Aorta (tissue), 5 donors: ENCODE measurements at places on chromosomes 3 and 15. TPM values are rescaled to one million over a fixed set of nuclear protein-coding genes. Genes with fewer than 3 reads are reported as not detected.

Gene ACP3
- total RNA-seq, result 1.2 TPM

Gene CPNE9
- total RNA-seq, result not detected

Gene LRRIQ4
- total RNA-seq, result not detected

Gene PAK6
- total RNA-seq, result 0.91 TPM

Gene DZIP1L
- total RNA-seq, result 48.3 TPM

Gene PODXL2
- 2.2 TPM for total RNA-seq

Gene GHSR
- total RNA-seq, result not detected

Gene FBN1
- total RNA-seq, result 167 TPM

Gene CADM2
- 1.8 TPM for total RNA-seq

GRCh38 chr15:44289259-44289790 is 806 bp downstream of the GOLM2 start:
- DNase-seq, result no peak

- DNase-seq, result peak; percentile 61
These were observed 8.9 kb upstream of the MAP3K13 start for GRCh38 chr3:185353823-185354614.

GRCh38 chr3:35524856-35525255 is 114.5 kb upstream of the ARPP21 start:
- DNase-seq, result no peak

DNA sequence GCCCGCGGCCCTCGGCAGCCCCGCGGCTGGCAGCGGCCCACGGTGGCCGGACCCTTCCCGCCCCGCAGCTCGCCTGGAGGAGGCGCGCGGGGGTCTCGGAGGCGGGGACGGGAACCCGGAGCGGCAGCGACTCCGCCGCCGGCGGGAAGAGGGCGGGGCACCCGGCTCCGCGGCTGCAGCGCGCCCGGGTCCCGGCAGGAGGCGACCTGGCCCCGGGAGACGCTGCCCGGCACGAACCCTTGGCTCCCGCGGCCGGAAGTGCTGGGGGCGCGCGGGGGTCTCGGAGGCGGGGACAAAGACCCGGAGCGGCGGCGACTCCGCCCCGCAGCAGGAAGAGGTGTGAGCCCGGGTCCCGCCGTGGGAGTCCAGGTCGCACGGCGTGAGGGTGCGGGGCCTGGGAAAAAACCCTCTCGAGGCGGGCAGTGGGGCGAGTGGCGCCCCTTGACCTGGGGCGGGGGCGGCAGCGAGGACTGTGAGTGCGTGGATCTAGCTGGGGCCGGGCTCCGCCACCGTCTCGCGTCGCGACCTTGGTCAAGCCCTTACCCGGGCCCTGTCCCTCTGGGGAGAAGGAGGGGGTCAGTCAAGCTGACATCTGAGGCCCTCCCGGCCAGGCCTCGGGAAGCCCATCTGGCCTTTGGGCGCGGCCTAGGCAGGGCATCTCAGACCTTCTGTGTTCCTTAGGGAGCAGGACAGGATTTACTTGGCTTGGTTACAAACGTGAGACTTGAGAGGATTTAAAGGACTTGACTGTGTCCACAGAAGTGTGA is at the start of gene CIB2:
TSS of gene CIB2 (minus strand) at position 151 of the 767 bp plus-strand sequence. CDS start 230 bp downstream, outside the sequence.
- peak; percentile 91 for DNase-seq

DNA sequence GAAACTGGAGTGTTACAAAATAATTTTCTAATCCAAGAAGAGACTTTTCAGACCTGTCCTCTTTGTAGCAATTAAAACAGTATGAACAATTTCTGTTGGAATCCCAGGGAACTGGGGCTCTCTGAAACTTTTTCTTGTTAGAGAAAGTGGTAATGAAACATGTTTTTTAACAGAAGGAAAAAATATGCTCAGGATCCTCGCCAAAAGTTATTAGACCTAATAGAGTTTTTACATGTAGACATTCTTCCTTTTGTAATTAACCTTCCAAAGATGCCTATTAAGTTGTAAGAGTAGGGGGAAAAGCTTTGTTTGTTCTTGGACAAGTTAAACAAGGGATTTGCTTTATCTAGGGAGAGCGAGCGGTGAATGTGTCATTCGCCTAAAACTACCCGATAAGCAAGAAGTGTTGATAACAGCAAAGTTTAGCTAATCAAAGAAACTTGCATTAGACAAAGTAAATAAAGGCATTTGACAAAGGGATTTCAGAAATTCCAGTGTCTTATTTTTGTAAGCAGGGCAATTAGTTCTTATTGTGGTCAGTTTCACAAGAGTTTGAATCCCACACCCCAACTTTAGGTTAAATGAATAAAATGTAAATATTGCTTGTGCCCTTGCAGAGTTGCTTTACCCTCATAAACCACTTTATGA is 2.3 kb downstream of the RARB start:
- DNase-seq, result no peak

- DNase-seq, result no peak
These were observed 72.7 kb upstream of the ABHD2 start for GRCh38 chr15:89015412-89016097.

- DNase-seq, result peak; percentile 48
These were observed 1.0 kb downstream of the HYAL1 start for GRCh38 chr3:50302095-50303012.

DNA sequence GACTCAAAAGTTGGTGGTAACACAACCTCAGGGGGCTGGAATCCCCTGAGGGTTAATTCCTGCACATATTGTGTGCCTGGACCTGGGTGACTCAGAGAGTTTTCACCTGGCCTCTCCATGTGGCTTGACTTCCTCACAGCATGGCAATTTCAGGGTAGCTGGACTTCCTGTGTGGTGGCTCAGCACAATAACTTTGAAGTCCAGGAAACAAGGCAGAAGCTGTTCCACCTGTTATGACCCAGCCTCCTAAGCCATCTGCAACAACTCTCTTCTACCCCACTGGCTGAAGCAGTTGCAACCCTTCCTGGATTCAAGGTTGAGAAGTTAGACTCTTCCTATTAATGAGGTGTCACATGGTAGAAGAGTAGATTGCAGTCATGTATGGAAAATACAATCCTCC is 58.4 kb downstream of the EDEM1 start:
- no peak for DNase-seq

DNA sequence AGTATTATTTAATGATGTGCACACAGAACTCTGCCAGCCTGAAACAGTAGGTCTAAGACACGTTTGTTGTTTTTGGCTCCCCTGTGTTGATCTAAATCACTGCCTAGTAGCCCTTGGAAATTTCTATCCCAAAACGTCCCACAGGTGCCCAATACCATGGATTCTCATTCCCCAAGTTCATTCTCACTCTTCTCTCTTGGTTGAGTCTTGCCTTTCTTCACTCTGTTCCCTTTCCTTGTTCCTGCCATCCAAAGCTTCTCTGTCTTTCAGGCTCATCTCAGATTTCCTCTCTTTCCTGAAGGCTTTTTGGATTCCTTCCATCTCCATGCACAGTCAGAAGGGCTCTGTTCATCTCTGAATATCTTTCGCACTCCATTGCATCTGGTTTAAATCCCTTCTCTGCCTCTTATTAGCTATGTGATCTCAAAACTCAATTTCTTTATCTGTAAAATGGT is 54.2 kb downstream of the PPARG start:
- DNase-seq, result no peak

DNA sequence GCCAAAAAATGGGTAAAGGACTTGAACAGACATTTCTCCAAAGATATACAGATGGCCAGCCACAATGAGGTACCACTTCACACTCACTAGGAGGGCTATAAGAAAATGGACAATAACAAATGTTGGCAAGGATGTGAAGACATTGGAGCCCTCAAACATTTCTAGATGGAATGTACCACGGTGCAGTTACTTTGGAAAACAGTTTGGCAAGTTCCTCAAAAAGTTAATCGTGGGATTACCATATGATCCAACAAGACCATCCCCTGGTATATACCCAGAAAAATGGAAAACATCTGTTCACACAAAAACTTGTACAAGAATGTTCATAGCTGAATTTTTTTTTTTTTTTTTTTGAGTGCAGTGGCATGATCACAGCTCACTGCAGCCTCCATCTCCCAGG is 15.9 kb upstream of the HRH1 start:
- no peak for DNase-seq

DNA sequence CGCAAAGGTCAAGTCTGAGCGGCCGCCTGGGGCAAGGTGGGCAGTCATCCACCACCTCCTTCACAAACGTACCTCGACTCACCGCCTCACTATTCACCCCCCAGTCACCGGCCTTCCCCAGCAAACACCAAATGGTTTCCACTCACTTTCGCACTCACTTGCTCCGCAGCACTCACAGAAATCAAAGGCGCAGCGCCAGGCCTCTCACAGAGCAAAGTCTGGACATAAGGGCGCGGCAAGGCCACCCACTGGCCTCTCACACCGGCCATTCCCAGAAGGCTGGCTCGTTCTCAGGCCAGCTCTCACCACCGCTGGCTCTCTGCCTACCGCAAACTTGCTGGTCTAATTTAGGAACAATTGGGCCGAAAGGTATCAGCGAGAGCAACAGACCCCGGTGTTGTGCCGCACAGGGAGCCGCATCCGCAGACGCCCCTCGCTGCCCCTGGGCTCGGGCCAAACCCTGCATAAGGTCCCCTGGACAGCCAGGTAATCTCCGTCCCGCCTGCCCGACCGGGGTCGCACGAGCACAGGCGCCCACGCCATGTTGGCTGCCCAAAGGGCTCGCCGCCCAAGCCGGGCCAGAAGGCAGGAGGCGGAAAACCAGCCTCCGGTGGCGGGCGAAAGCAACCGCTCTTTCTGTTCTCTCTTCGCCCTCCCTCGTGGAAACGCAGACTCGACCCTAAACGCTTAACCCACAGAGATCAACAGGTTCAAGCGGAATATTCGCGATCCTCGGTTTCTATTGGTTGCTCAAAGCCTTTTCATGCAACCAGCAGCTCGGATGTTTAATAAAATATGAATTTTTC is 2.9 kb downstream of the SHOX2 start:
- no peak for DNase-seq

DNA sequence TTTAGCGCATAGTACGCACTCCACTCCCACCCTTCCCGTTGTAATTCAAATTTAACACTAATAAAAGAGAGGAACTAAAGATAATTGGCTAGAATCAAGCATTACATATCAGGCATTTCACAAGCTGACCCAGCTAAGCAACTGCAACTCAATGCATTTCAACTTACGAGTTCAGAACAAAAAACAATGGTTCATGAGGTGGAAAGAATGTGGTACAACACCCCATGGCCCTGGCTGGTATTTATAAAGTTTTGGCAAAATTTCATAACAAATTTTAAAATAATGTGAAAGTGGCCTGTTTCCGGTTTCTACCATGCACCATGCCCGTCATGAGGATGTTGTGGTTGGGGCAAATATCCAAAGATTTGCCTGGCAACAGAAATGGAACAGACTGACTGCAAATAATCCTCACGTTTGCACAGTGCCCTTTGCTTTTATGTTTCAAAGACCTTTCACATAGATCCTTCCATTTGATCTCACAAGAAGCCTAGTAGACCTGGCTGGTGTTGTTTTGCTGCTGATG is 455.3 kb upstream of the NR2F2 start:
- peak; percentile 61 for DNase-seq

- DNase-seq, result no peak
These were observed 39.0 kb downstream of the U2SURP start for GRCh38 chr3:143040261-143040879.

GRCh38 chr3:69504232-69504631 is 118.3 kb upstream of the FRMD4B start:
- no peak for DNase-seq

- DNase-seq, result no peak
These were observed 131.0 kb upstream of the CDIN1 start for GRCh38 chr15:36448418-36448817.

GRCh38 chr3:27930052-27930602 is 208.0 kb upstream of the EOMES start:
- DNase-seq, result no peak

DNA sequence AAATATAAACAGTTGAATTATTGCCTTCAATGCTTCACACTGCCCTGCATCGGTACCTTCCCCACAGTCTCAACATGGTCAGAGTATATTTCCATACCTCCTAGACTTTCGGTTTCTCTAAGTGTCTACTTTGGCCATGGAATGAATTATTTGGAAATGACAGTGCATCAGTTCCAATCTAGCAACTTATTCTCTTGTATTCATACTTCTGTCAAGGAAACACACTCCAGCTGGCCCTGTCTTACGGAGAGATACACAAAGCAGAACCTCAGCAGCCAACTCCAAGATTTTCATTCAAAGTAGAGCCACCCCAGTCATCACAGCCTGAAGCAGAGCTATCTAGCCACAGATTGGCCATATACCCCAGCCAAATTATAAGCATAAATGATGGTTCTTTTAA is 518.4 kb upstream of the UBE2E2 start:
- DNase-seq, result no peak
